ENCODE measurements at places on chromosomes 7 and 10.

DNA sequence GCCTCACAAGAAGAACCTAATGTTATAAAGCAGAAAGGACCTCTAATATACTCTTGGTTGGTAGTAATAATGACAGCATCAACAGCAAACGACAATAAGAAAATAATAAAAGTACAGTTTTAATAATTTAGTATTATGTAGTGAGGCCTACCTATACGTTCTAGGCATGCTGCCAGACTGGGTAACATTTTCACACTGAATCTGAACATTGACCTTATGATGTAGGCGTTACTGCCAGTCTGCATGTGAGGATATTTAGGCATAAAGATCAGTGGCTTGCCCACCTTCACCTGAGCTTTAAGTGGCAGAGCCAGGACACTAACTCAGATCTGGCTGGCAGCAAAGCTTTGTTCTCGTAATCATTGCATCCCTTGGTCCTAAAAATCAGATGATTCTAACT is 2.5 kb downstream of the FGL2 start:
- DNase-seq, result no peak

- DNase-seq, result no peak
Measured at GRCh38 chr7:127251036-127251464, 1.7 kb downstream of the GRM8 start.

DNA sequence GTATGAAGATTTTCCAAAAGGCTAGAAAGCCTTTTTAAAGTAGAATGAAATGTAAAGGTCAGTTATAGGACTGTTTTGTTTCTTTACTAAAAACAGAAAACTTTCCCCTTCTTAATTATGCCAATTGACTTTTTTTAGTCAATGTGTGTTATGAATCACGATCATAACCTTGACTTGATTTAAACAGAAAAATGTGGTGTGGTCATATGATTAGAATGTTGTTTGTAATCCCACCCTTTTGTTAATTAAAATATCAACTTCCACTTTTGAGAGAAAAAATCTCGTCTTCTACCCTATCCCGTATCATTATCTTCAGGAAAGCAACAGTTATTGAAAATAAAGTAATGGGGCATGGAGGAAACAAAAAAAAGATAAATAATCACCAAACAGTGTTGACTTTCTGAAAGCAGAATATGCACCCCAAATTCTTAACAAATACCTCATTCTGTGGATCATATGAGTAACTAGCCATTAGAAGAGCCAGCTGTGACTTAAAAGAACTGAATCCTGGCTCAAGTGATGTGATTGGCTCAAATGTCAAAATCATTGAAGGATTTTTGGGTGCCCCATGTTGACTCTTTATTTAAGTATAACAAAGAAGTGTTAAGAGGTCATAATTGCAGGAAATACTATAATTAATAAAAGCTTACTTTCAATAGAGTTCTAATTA is 32.3 kb upstream of the SLC16A12 start:
- DNase-seq, result no peak

DNA sequence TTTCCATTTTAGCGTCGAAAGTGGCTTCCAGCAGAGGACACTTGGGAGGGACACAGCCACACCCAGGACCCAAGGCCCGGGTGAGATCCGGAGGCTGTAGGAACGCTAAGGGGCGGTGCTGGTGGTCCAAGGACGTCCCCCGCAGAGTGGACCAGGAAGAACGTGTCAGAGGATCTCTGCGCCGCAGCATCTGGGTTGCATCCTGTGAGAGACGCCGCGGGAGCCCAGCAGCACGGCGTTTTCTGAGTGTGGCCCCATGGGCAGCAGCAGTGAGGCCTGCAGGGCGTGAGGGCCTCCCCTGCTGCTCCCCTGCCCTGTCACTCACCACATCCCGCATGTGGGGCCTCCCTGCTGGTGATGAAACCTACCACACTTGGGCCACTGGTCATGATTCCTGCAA is 40.5 kb upstream of the BNIP3 start:
- DNase-seq, result no peak

DNA sequence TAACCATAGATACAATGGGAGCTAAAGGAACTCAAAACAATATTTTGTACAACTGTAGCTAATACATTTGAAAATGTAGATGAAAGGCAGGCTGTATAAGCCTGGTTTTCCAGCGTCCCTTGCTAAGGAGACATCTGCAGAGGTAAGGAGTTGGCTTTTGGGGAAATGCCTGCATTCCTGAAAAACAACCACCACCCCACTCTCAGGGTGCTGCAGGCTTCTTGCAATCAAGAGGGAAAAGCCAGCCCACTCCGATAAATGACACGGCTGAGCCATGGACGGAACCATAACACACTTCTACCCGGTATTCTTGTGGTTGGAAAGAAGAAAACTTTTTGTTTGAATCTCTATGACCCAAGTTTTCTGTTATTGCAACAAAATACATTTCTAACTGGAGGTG is 200.3 kb downstream of the TEX36 start:
- no peak for DNase-seq

- DNase-seq, result no peak
Measured at GRCh38 chr7:102873470-102874165, 39.2 kb upstream of the LRRC17 start.
